ENCODE measurements at places on chromosomes 7 and 10. TPM values are rescaled to one million over a fixed set of nuclear protein-coding genes. Genes with fewer than 3 reads are reported as not detected.
A peak's percentile ranks its signal among the peaks of the same experiment; 100 is the strongest.

The CYP2C8 gene
- total RNA-seq = 0.83 TPM

The MEOX2 gene
- 9.7 TPM for total RNA-seq

The CALY gene
- total RNA-seq = 5.8 TPM

The CLDN3 gene
- total RNA-seq = not detected

- H3K27ac ChIP-seq = no peak overlapping the region
- no peaks in the 10 kb centered on the region for H3K27me3 ChIP-seq
- no peak for DNase-seq
Observed at GRCh38 chr10:12158111-12158510, 28.6 kb downstream of the SEC61A2 start.

DNA sequence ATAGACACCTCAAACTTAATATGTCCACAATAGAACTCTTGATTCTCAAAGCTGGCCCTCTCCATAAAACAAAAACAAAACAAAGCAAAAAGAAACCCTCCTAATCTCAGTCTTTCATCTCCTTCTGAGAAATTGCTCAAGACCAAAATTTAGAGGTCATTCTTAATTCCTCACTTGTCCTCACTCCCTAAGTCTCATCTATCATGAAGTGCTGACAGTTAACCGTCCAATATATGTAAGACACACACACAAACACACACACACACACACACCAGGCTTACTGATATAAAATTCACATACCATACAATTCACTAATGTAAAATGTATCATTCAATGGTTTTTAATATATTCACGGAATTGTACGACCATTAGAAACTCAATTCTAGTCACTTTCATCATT, 17.0 kb upstream of the SVIL start:
- H3K4me1 ChIP-seq = peaks cover 80% of the 10 kb centered on the region
- no peaks in the 10 kb centered on the region for H3K27me3 ChIP-seq
- H3K27ac ChIP-seq = peak overlapping the region; percentile 90
- DNase-seq = no peak
- peaks cover 16% of the 10 kb centered on the region for H3K36me3 ChIP-seq
- no peak overlapping the region for H3K4me3 ChIP-seq

DNA sequence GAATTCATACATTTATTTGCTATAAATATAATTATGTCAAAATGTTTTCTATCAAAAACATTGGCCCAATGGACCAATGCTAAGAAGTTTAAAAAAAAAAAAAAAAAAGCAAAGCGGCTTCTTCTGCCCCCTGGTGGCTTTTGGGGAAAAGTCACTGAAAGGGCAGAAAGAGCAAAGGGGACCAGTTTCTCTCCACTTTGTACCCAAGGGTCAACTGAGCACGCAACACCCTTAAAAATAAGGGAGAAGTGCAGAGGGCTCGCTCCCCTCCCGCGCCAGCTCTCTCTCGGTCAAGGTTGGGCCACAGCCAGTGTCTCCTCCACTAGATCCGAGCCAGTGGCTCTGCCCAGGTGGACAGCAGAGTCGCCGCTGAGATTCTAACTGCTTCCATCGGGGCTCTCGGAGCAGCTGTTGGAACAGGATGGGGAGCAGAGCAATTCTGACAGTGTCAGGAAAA, 136.4 kb upstream of the FGFR2 start:
- no peaks in the 10 kb centered on the region for H3K4me1 ChIP-seq
- H3K27ac ChIP-seq = no peak overlapping the region
- no peak overlapping the region for H3K4me3 ChIP-seq
- no peak for DNase-seq

DNA sequence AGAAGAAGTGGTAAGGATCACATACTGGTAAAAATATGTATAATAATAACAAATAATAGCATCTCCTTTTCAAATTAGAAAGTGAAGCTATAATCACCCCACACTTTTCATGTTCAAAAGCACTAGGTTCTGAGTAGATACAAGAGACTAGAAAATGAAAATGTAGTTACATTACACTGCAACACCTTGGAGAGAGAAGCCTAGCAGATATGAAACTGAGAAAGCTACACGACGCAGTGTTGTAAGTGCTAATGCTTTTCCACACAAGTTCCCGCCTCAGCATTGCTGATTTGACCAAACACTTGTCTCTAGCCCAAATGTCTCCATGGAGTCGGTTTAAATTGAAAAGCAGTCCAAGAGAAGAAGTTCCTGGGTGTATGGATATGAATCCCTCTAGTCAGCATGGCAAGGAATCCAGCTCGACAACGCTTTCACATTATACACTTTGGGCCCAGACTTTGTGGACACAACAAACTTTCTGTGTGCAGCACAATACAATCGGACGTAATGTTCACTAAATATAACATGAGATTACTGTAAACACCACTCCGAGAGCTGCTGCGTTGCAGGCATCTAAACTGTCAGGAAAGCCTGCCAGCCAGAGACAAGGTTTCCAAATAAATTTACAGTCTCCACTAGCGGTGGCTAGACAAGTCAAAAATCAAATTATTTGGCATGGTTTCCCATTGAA, 1.7 kb downstream of the PDE1C start:
- no peak overlapping the region for H3K27ac ChIP-seq
- H3K4me3 ChIP-seq = peak overlapping the region; percentile 15
- peaks cover 14% of the 10 kb centered on the region for H3K4me1 ChIP-seq
- no peak for DNase-seq
- H3K36me3 ChIP-seq = no peaks in the 10 kb centered on the region

- no peak overlapping the region for H3K27ac ChIP-seq
- no peak overlapping the region for H3K4me3 ChIP-seq
- H3K27me3 ChIP-seq = no peaks in the 10 kb centered on the region
- H3K4me1 ChIP-seq = no peaks in the 10 kb centered on the region
- DNase-seq = no peak
Observed at GRCh38 chr10:36534471-36535002, 590.9 kb upstream of the ANKRD30A start.

GRCh38 chr7:26167303-26167934, 15.4 kb downstream of the NFE2L3 start:
- DNase-seq = no peak
- H3K36me3 ChIP-seq = no peaks in the 10 kb centered on the region
- H3K4me1 ChIP-seq = no peaks in the 10 kb centered on the region
- no peak overlapping the region for H3K27ac ChIP-seq

Measured in sigmoid colon (tissue), 7 donors.